ENCODE measurements at places on chromosomes 2 and 18.

DNA sequence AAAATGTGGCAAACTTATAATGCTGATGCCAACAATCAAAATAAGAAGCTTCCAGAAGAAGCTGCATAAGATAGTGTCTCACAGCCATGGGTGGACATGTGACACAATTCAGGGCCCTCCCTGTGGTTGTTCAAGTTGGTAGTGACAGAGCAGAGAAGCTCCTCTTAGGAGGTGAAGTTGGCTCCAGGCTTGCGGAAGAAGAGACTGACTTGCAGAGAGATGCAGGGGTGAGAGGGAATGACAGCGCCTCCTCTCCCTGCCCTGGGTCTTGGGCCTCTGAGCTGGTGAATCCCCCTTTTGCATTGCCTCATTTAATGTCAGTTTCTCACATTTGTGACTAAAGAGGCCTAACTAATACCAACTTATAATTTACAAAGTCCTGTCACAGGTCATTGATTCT is 23.0 kb upstream of the RHOB start:
- no peak for DNase-seq

GRCh38 chr2:29606104-29607037 is 315.0 kb downstream of the ALK start:
- DNase-seq: no peak

GRCh38 chr18:57523171-57523956 is 63.1 kb downstream of the FECH start:
- DNase-seq: no peak

- no peak for DNase-seq
These were observed 5.2 kb upstream of the NDUFV2 start for GRCh38 chr18:9097349-9097748.

DNA sequence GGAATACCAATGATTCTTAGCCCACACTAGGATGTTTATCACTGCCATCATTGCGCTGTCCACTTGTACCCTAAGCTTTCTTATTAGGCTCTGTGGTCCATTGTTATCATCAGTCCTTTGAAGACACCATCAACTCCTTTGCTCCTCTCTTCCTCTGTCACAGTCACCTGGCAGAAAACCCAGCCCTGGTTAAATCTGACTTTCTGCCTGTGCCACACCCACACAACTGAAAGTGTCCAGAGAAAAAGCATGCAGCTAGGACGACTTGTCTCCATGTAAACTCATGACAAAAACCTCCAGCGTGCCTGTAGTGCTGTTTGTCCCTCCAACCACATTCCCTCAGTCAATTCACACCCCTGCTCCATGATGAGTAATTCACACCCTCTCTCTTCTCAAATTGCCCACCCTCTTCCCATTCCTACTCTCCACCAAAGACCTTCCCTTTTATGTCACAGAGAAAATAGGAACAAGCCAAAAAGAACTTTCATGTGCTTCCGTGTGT is 297.4 kb upstream of the MGAT5 start:
- DNase-seq: no peak

GRCh38 chr18:9898792-9899549 is 13.2 kb downstream of the TXNDC2 start:
- DNase-seq: no peak

- no peak for DNase-seq
These were observed 146.3 kb downstream of the ARL6IP6 start for GRCh38 chr2:152864601-152865149.

GRCh38 chr2:3143602-3144001 is 234.0 kb downstream of the EIPR1 start:
- DNase-seq: no peak

Data from NCI-H510A (cell line).